ENCODE measurements at places on chromosomes 5 and 9. TPM values are rescaled to one million over a fixed set of nuclear protein-coding genes. Genes with fewer than 3 reads are reported as not detected.

DNA sequence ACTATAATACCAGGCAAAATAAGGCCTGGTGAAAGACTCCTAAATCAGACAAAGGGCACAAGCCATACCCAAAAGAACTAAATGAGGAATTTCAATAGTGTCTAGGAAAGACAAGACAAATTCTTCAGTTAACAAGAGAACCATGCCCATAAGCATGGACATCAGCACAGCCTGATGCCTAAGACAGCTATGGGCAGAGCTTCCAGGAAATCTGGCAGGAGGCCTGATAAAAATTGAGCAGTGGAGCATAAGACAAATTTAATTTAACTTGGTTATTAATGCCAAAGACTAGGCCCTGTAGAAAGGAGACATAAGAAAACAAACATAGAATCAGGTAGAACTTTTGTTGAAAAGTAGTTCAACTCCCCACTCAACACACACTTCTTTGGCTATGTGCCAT, 17.3 kb downstream of the KLHL3 start:
- no peaks in the 10 kb centered on the region for H3K36me3 ChIP-seq
- no peak overlapping the region for H3K27ac ChIP-seq
- H3K4me3 ChIP-seq: no peak overlapping the region
- DNase-seq: no peak
- H3K4me1 ChIP-seq: peaks cover 9% of the 10 kb centered on the region

- H3K27ac ChIP-seq: no peak overlapping the region
- H3K4me1 ChIP-seq: no peaks in the 10 kb centered on the region
- H3K4me3 ChIP-seq: no peak overlapping the region
- peaks cover 7% of the 10 kb centered on the region for H3K27me3 ChIP-seq
- DNase-seq: no peak
- no peaks in the 10 kb centered on the region for H3K36me3 ChIP-seq
Measured at GRCh38 chr9:126114409-126114760, 212.2 kb upstream of the MVB12B start.

The SLC23A1 gene
- total RNA-seq: not detected

The PCDHGA9 gene
- 6.2 TPM for total RNA-seq

- H3K4me3 ChIP-seq: no peak overlapping the region
- H3K4me1 ChIP-seq: peaks cover 6% of the 10 kb centered on the region
- H3K27ac ChIP-seq: no peak overlapping the region
- no peaks in the 10 kb centered on the region for H3K27me3 ChIP-seq
Measured at GRCh38 chr9:72041775-72042194, 18.6 kb downstream of the C9orf57 start.

The GRAMD2B gene
- 89.8 TPM for total RNA-seq

- H3K27ac ChIP-seq: no peak overlapping the region
- no peaks in the 10 kb centered on the region for H3K27me3 ChIP-seq
- no peaks in the 10 kb centered on the region for H3K36me3 ChIP-seq
- peaks cover 26% of the 10 kb centered on the region for H3K4me1 ChIP-seq
- DNase-seq: no peak
Measured at GRCh38 chr5:57777174-57777581, 294.6 kb upstream of the ACTBL2 start.

GRCh38 chr5:1135696-1136525, 24.0 kb upstream of the SLC12A7 start:
- no peak overlapping the region for H3K4me3 ChIP-seq
- no peaks in the 10 kb centered on the region for H3K4me1 ChIP-seq
- peaks cover 13% of the 10 kb centered on the region for H3K27me3 ChIP-seq
- no peak for DNase-seq
- H3K27ac ChIP-seq: no peak overlapping the region

DNA sequence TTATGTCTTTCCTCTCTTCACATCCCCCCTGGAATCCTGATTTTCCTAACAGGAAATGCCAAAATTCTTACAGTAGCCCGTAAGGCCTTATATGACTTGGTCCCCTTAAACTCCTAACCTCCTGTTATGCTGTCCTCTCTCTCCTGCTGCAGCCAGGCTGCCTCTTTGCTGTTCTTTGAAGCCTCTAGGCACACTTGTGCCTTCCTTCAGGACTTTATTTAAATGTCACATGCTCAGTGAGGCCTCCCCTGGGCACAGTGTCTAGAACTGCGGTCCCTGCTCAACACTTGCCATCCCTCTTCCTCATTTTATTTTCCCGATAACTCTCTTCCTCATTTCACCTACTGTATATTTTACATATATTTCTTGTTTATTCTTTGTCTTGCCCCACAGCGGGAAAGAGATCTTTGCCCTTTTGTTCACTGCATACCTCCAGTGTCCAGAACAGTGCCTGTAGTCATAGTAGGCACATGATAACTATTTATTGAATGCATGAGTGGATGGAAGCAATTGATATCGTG, 5.5 kb upstream of the SHB start:
- H3K36me3 ChIP-seq: no peaks in the 10 kb centered on the region
- no peak overlapping the region for H3K27ac ChIP-seq
- no peak overlapping the region for H3K4me3 ChIP-seq
- DNase-seq: peak; percentile 79

- no peaks in the 10 kb centered on the region for H3K4me1 ChIP-seq
- no peak overlapping the region for H3K4me3 ChIP-seq
- no peaks in the 10 kb centered on the region for H3K27me3 ChIP-seq
- H3K27ac ChIP-seq: no peak overlapping the region
- no peak for DNase-seq
- H3K36me3 ChIP-seq: no peaks in the 10 kb centered on the region
Measured at GRCh38 chr5:98050583-98050982, 722.9 kb upstream of the RGMB start.

GRCh38 chr9:113220467-113221002, 542 bp downstream of the FKBP15 start:
- H3K27me3 ChIP-seq: no peaks in the 10 kb centered on the region
- H3K4me1 ChIP-seq: peaks cover 28% of the 10 kb centered on the region
- peak overlapping the region; percentile 92 for H3K27ac ChIP-seq

DNA sequence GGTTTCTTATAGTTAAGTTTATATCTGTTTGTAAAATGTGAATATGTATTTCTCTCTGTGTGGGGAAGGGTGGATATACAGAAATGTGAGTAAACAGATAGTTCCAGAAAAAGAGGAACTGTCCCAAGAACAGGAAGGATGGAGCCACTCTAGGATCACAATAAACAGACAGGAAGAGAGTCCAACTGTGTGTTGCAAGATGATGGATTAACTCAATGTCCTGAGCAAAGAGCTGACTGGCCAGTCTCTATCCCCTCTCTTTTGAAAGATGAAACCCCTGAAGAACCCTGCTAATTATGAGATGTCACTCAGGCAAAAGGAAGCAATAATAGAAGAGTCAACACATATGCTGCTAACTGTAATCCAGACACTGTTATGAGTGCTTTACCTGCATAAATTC, 202.7 kb downstream of the SEMA6A start:
- no peak for DNase-seq
- no peak overlapping the region for H3K4me3 ChIP-seq
- no peaks in the 10 kb centered on the region for H3K27me3 ChIP-seq
- no peaks in the 10 kb centered on the region for H3K36me3 ChIP-seq
- no peak overlapping the region for H3K27ac ChIP-seq
- no peaks in the 10 kb centered on the region for H3K4me1 ChIP-seq

The TRPM3 gene
- 1.2 TPM for total RNA-seq

The SMARCA2 gene
- 83.1 TPM for total RNA-seq

The MLANA gene
- under 0.01 TPM for total RNA-seq

- no peak overlapping the region for H3K4me3 ChIP-seq
- no peaks in the 10 kb centered on the region for H3K36me3 ChIP-seq
- no peak overlapping the region for H3K27ac ChIP-seq
- DNase-seq: no peak
- H3K4me1 ChIP-seq: no peaks in the 10 kb centered on the region
- H3K27me3 ChIP-seq: no peaks in the 10 kb centered on the region
Measured at GRCh38 chr5:29307478-29307877, 1886.0 kb upstream of the CDH6 start.

DNA sequence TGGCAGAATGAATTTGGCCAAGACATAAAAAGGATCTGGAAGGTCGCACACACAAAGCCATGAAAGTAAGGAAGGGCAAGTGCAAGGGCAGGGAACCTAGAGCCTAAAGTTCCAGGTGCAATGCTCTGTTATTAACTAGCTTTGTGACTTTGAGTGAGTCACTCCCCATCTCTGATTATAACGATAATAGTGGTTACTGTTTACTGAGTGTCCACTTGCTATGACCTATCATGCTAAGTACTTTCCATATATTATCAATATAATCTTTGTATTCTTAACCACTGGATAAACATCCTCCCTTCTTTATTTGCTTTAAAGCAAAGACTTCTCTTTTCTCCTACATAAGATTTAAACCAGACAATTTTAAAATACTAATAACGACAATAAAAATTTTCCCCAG, 504.6 kb upstream of the BRINP1 start:
- H3K4me1 ChIP-seq: no peaks in the 10 kb centered on the region
- no peaks in the 10 kb centered on the region for H3K36me3 ChIP-seq

GRCh38 chr5:143290125-143290524, 113.4 kb downstream of the NR3C1 start:
- H3K4me3 ChIP-seq: no peak overlapping the region
- H3K36me3 ChIP-seq: peaks cover 44% of the 10 kb centered on the region
- H3K27me3 ChIP-seq: no peaks in the 10 kb centered on the region
- no peaks in the 10 kb centered on the region for H3K4me1 ChIP-seq
- no peak for DNase-seq

The ANKRA2 gene
- 25.3 TPM for total RNA-seq
